Neural progenitor cell (in vitro differentiated cells): ENCODE measurements at places on chromosomes 3 and 15.

GRCh38 chr3:34650131-34650530, 851.7 kb downstream of the PDCD6IP start:
- DNase-seq, result no peak

- no peak for DNase-seq
Measured at GRCh38 chr15:58546066-58546591, 114.3 kb downstream of the LIPC start.

DNA sequence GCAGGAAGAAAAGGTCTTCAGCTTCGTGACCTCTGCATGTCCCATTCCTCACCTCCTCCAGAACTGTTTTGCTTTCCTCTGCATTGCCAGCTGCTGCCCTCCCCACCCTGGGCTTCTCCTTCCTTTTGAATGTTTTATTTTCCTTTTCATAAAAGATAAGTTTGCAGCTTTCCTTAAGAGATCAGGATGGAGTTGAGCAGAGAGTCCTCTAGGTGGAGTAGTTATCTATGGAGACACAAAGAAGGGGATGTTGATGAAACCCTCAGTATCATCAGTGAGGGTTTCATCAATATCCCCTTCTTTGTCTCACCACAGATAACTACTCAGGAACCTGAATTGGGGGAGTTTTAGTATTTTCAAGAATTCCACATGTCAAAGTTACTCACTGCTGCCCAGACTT, 19.0 kb upstream of the SLC25A36 start:
- DNase-seq, result peak; percentile 14

- no peak for DNase-seq
Measured at GRCh38 chr15:49083401-49084284, 37.4 kb upstream of the SECISBP2L start.

- no peak for DNase-seq
Measured at GRCh38 chr3:56591262-56591661, 34.3 kb downstream of the CCDC66 start.
